Vagina (tissue), 2 donors: ENCODE measurements at places on chromosomes 16 and 17.

DNA sequence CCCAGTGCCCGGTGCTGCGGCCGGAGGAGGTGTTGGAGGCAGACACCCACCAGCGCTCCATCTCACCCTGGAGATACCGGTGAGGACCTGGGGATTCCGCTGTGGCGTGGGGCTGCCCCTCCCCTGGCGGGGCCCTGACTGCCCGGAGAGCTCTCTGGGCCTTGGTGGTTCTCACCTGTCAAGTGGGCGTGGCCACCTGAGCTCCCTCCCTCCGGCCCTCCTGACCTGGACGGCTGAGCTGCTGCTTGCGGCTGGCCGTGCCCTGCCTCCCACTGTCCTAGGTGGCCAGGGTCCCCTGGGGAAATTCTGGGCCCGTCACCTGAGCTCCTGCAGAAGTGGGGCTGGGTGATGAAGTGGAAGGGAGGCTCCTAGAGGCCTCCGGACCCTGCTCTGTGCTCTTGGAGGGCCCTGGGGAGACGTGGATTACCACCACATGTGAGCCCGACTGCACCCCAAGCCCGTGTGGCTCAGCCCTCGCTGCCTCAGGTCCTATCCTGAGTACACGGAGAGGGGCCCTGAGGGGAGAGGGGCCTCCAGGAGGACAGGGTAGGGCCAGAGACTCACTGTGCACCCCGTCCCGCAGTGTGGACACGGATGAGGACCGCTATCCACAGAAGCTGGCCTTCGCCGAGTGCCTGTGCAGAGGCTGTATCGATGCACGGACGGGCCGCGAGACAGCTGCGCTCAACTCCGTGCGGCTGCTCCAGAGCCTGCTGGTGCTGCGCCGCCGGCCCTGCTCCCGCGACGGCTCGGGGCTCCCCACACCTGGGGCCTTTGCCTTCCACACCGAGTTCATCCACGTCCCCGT, 1.1 kb downstream of the IL17C start:
- DNase-seq, result no peak

GRCh38 chr17:68383443-68384321, 73.6 kb downstream of the WIPI1 start:
- DNase-seq, result no peak

DNA sequence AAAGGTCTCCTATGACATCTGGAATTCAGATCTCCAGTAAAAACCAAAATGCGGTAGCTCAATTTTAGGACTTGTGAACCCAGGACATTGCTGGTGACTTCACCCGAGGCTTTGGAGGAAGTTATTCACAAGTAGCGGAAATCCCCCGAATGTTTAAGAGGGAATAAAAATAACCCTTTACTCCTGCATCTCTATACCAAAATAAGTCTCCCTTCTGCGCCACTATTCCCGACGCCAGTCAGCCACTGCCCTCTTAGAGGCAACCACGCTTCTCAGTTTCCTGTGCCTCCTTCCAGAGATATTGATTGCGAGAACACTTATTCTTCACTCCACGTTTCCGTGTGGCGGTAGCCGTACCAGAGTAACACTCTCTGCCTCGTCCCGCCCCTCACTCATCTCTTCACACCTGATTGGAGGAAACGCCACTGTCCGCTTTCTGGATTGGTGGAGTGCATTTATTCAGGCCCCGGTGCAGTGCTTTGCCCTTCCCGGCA, 27.4 kb downstream of the EMP2 start:
- no peak for DNase-seq

GRCh38 chr17:19610311-19610710, 38.2 kb upstream of the ALDH3A2 start:
- DNase-seq, result no peak

GRCh38 chr16:66905633-66906539, 12.8 kb downstream of the CDH16 start:
- DNase-seq, result no peak

DNA sequence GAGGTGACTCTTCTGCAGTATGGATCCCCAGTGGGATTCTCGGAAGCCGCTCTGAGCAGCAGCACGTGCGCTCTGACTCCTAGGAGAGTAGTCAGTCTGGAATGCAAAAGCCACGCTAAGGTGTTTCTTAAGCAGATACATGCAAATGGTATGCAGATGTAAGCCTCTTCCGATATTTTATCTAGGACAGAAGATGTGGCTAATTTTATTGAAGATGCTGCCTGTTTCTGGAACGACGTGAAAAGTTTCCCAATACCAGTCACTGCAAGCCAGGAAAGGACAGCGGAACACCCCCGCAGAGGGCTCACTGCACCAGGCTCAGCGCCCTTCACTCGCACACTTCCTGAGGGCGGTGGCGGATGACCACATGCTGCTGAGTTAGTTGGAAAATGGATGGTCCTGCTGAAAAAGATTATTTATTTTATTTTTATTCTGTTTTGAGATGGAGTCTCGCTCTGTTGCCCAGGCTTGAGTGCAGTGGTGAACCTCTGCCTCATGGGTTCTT, 10.1 kb downstream of the FADS6 start:
- no peak for DNase-seq

DNA sequence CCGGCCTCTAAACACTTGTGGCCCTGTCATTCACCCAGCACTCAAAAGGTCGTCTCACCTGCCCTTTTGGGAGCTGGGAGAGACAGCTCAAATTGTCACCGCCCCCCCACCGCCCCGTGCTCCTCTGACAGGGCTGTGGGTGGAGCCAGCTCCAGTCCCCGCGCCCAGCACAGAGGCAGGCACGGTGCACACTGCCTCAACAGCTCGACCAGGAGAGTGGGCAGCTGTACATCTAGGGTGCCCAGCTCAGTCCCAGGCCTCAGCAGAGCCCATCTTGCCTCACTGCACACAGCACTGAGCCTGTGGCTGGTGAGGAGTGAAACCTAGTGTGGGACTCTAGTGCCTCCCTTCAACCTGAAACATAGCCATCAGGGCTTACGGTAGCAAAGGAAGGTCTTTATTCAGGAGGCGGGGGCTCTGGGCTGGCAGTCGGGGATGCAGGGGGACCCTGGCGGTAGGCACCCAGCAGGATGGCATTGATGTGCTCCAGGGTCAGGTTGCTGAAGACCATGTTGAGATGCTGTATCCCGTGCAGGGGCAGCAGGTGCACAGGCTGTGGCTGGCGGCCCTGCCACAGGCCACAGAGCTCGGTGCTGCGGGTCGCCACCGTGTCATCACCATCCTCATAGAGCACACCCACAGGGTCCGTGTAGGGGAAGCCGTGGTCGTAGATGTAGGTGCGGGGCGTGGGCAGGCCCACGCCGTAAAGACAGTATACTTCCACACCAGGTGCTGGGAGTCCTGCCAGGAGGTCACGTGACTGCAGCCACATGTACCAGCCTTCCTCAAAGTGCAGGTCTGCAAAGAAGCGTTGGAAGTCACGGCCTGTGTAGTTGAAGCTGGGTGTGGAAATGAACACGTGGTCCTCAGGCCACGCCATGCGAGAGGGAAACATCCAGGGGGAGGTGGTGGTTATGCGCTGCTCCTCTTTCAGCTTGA, 3.1 kb upstream of the PSMB10 start:
- DNase-seq, result no peak

DNA sequence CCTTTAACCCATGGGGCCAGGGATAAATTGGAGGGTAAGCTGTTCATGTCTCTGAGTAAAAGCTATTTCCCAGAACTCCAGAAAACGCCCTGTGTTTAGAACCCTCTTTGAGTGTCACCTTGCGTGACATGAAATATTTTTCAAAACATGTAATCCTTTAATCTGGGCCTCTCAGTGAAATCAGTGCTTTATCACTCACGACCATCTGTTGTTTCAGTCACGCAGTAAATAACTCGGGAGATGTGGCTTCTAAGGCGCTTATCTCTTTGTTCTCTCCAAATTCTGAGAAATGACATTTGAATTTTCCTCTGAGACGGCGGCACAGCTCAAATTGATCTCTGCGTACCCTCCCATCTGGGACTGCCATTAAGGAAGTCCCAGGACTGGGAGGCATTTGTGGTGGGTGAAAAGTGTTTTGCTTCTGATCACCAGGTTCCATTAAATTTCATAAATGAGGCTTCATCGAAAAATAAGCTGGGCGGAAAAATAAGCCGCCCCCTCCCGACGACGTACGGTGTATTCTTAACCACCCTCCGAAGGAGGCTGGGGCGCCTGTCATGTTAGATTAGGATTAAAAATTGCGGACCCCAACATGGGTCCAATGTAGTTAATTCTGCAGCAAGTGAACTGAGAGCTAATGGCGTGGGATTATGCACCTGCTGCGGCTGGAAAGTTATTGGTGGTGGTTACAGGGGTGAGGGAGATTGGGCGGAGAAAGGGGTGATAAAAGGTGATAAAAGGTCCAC, 12.7 kb downstream of the WFDC1 start:
- DNase-seq, result no peak

- DNase-seq, result no peak
These were observed 247.5 kb upstream of the ELAC2 start for GRCh38 chr17:13265311-13265710.

- DNase-seq, result no peak
These were observed 17.5 kb downstream of the CACNG3 start for GRCh38 chr16:24273508-24274182.

GRCh38 chr17:10099051-10099571, 99.3 kb downstream of the GAS7 start:
- no peak for DNase-seq

- no peak for DNase-seq
These were observed 3.8 kb downstream of the ZNF821 start for GRCh38 chr16:71880176-71880575.

DNA sequence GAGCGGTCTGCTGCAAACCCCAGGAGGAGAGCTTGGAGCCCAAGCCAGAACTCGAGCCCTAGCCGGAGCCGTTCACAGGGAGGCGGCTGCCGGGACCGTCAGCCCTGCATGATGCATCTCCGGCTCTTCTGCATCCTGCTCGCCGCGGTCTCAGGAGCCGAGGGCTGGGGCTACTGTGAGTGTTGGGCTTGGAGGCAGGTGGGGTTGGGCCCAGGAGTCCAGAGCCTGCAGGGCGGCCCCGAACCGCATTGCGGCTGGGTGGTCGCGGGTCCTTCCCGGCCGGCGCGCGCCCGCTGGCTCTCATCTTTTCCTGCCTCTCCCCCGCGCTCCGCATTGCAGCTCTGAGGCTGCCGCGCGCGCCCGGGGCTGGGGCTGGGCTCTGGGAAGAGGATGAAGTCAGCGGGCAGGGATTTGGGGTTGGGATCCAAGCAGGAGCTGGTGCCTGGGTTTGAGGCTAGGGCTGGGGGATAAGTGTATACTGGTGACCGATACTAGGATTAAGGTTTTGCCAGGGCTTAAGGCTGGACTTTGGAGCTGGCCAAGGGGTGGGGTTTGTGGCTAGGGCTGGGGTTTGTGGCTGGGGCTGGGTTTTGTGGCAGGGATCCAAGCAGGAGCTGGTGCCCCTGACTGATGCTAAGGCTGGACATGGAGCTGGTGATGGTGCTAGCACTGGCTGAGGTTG, 532 bp downstream of the CNTNAP1 start:
- no peak for DNase-seq

DNA sequence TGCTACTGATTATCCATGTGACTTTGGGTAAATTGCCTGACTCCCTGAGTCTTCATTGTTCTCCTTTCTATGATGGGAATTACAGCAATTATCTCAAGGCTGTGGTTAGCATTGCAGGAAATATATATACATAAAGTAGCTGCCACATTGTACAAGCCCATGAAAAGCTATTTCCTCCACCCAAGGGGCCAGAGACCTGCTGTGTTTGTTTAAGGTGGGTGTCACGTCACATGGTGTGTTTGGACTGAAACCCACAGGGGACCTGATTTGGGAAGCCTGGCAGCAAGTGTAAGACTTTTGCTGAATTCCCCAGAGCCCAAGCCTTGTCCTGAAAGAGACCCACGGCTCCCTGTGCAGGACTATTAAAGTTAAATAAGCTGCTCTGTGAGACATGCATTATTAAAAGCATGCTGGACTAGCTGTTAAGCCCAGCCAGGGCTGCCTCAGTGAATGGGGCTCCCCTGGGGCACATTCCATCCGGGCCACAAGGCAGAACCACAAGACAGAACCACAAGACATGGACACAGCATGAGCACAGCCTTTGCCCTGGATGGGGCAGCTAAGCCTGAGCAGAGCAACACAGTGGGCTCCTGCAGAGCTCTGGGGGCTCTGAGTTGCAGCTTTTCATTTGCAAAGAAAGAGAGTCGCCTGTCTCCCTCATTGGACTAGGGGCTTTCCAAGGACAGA, 148.9 kb downstream of the SPACA3 start:
- no peak for DNase-seq

- DNase-seq, result no peak
These were observed 22.0 kb upstream of the CPNE2 start for GRCh38 chr16:57070424-57070823.

DNA sequence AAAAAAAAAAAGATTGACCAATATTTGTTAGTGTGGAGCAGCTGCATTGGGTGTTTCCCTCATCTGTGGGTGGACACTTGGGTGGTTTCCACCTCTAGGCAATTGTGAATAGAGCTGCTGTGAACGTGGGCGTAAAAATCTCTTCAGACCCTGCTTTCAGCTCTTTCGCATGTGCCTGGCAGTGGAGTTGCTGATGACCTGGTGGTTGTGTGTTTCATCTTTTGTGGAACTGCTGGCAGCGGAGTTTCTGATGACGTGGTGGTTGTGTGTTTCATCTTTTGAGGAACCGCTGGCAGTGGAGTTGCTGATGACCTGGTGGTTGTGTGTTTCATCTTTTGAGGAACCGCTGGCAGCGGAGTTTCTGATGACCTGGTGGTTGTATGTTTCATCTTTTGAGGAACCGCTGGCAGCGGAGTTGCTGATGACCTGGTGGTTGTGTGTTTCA, 21.4 kb downstream of the ZC3H18 start:
- no peak for DNase-seq

GRCh38 chr17:49746791-49747490, 17.0 kb downstream of the FAM117A start:
- DNase-seq, result no peak

GRCh38 chr17:38786372-38786771, 13.0 kb downstream of the PIP4K2B start:
- DNase-seq, result no peak

DNA sequence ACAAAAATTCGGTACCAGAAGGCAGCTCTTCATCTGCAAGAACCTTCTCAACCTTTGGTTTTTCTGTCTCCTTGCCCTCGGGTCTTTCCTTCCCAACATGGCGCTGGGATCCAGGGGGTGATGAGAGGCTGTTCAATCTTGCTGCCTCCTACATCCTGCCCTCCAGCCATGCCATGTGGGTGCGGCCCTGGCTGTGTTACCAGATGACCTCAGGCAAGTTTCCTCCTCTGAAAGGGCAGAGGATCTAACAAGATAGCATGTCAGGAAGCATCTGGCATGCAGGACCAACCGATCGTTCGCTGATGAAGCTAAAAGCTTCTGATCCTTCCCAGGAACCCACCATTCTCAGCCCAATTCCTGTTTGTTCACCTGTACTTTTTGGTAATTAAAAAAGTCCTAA, 36.8 kb upstream of the BCAR1 start:
- DNase-seq, result no peak

GRCh38 chr17:78034429-78035091, 76.1 kb downstream of the TNRC6C start:
- DNase-seq, result no peak

- DNase-seq, result no peak
These were observed 909 bp upstream of the RSL1D1 start for GRCh38 chr16:11852092-11852809.

GRCh38 chr17:76384222-76384986, at the start of gene SPHK1:
SPHK1 (plus strand) TSS chr17:76384609; CDS start chr17:76385645, 1,036 bp downstream.
- DNase-seq, result no peak
